ENCODE measurements at places on chromosomes 1 and 21.

- DNase-seq = no peak
These were observed 120.9 kb downstream of the USP25 start for GRCh38 chr21:15850645-15851044.

GRCh38 chr21:27060190-27060589 is 93.3 kb upstream of the ADAMTS5 start:
- DNase-seq = no peak

- no peak for DNase-seq
These were observed 12.4 kb upstream of the ZNF697 start for GRCh38 chr1:119660253-119661083.

DNA sequence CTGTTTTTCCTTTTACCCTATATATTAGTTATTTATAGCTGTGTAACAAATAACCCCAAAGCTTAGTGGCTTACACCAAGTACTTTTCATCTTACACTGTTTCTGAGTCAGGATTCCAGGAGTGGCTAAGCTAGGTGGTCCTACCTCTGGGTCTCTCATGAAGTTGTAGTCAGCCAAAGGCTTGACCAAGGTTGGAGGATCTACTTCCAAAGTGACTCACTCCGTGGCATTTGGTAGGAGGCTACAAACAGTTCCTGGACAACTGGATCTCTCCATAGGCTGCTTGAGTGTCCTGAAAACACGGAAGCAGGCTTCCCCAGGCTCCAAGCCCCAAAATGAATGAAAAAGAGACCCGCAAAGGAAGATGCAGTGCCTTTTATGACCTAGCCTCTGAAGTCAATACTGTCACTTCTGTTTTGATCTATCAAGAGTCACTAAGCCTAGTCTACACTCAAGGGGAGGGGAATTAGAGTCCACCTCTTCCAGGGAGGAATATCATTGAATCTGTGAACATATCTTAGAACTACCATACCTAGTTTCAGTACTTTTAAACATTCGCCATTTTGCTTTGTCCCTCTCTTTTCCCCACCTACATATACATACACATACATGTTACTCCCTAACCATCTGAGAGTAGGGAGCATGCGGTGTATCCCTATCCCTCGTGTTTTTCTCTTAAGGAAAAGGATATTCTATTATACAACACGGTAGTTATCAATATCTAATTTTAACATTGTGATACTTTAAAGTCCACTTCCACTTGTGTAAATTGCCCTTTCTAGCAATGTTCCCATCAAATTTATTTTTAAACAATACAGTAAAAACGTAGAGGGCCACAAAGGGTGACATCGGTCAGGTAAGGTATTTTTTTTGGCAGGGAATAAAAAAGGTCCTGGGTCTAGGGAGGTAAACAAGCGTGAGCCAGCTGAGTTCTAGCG is 67.2 kb downstream of the SLC35A3 start:
- peak; percentile 9 for DNase-seq

GRCh38 chr1:38243106-38243505 is 196.5 kb upstream of the POU3F1 start:
- DNase-seq = no peak

GRCh38 chr1:6873298-6874015 is 88.2 kb downstream of the CAMTA1 start:
- no peak for DNase-seq

DNA sequence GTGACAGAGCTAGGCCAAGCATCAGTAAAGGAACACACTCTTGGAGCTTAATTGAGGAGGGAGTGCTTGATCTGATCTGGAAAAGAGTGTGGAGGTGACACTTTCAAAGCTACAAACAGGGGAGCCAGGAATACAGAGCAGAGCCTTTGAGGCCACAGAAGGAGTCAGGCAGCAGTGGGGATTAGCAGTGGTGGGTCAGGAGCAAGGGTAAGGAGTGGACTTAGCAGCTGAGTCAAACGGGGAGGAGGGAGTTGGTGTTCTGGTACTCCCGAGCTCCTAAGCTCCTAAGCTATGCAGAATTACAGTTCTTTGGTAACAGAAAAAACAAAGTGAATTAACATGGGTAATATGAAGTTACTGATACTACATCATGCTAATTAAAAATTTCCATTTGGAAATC is 14.5 kb downstream of the RAB4A start:
- DNase-seq = no peak

- no peak for DNase-seq
These were observed 180.1 kb upstream of the PRMT6 start for GRCh38 chr1:106876384-106876783.

DNA sequence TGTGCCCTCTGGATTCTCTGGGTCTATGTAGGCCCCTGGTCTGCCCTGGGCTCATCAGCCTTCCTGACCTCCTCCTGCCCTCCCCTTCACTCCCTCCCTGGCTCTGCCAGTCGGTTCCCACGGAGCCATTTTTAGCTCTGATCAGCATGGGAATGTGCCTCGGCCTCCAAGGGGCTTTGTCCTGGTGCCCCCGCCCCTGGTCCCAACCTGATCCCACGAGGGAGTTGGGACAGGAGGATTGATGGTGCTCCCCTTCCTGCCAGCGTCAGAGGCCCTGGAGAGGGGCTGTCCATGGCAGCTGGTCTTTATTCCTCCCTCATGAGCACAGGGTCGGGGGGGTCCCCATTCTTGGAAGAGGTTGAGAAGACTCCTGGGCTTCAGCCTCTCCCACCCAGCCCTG is 24.9 kb downstream of the ETNK2 start:
- DNase-seq = no peak

DNA sequence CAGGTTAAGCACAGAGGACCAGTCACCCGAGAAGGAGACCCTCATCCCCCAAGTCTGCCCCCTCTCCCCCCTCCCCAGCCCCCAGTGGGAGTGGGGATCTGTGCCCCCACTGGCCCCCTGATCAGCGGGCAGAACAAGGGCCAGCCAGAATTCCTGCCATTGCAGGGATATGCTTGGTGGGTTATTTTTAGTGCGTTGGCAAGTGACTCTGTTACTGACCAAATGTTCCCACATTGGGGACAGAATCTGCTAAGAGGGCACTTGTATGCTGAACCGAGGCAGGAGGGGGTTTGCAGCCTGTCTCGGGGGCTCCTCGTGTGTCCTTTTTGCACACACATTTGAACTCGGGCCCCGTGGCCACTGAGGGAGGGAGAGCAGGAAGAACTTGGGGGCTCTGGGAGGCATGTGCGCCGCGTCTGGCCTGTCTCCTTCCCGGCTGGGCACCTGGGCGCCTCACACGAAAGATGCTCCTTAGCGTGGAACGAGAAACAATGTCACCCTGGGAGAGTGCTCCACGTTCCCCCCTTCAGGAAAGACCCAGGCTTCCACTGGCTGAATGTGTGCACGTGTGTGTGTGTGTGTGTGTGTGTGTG is 66.4 kb upstream of the CASZ1 start:
- no peak for DNase-seq

DNA sequence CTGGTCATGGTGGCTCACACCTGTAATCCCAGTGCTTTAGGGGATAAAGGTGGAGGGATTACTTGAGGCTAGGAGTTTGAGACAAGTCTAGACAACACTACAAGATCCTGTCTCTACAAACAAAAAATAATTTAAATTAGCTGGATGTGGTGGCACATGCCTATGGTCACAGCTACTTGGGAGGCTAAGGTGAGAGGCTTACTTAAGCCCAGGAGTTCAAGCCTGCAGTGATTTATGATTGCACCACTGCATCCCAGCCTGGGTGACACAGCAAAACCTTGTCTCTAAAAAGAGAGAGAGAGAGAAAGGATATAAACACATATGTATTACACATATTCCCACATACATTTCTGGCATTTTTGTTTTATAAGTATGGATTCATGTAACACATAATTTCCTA is 325.2 kb downstream of the DUSP10 start:
- DNase-seq = no peak

Measured in activated CD4-positive, alpha-beta T cell treated with anti-CD3 and anti-CD28 coated beads, Interleukin-2, amount 50 U/mL, for 16 hours (primary cell).